ENCODE measurements at places on chromosomes 6 and 20.

DNA sequence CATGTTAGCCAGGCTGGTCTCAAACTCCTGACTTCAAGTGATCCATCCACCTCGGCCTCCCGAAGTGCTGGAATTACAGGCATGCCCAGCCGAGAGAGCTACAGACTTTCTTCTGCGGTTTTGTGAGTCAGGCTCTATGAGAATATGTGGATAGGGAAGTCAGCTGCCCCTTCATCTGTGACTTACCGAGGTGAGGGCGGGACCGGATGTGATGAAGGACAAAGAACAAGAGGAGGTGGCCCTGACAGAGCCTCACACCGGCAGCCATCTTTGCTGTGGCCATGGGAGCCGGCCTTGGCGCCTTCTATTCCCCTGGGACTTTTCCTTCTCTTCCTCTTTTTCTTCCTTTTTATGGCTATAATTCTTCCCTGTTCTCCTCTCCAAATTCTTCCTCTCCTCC lies 67.0 kb downstream of the IYD start:
- DNase-seq = no peak

DNA sequence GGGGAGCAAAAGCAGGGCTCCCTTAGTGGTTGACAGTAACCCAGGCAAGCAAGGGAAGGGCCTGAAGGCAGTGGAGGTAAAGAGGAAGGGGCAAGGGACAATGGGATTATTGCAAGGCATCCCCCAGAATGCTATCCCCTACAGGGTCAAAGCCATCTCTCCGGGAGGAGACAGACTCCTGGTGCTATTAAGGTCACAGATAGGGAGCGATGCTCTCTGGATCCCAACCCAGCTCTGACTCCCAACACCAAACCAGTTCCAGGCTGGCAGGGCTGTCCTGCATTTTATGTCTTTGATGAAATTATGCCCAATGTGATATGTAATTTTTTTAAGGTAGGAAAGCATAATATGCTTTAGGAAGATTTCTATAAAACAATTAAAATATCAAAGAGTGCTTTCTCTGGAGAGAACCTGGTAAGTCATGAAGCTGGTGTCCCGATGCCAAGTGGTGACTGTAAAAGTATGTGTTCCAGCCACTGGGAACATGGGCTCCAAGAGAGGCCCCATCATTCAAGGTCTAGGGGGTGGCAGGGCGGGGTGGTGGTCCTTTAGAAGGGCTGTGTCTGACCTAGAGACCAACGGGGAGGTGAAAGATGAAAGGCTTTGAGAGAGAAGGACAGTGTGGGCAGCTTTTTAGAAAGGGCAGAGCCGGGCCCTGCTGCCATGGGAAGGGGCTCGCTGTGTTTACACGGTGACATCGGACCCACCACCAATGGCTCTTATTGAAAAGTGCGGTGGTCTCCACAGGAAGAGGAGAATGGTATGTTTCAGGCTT lies 276.5 kb downstream of the CDC5L start:
- no peak for DNase-seq

DNA sequence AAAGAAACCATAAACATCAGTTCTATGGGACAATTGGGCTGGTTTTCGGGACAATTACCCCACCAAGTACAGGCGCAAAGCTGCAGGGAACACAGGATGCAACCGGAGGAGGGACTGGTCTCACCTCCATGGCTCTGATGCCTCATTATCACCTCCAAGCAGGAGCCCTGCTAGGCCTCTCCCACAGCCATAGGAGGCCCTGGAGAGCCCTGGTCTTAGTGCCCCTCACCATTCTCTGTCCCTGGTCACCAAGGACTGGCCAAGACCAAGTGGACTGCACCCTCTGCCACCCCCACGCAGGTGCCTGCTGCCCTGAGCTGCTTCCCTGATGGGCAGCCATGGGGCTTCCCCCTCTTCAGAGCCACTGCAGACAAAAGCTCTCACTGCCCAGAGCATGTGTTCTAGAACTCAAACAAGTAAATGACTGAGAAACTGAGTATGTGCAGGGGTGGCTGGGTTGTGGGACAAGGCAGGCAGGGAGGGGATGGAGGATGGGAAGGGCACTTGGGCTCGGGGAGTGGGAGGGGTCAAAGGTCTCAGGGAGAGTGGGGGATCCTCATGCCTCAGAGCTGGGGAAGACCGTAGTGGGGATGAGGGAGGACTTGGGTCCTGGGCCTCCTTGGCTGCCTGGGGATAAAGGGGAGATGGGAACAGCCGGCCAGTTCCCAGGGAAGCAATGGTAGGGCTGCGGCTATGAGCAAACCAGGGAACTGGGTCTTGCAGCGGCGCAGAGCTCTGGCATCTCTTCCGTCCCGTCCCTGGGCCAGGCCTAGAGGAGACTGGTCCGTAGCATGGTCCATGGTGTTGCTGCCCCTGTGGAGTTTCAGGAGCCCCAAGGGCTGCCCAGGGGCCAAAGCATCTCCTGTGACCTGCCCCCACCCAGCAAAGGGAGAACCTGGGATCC lies 435.1 kb downstream of the PREX1 start:
- DNase-seq = no peak

- DNase-seq = peak; percentile 3
Measured at GRCh38 chr6:153564803-153565202, 433.7 kb upstream of the RGS17 start.

DNA sequence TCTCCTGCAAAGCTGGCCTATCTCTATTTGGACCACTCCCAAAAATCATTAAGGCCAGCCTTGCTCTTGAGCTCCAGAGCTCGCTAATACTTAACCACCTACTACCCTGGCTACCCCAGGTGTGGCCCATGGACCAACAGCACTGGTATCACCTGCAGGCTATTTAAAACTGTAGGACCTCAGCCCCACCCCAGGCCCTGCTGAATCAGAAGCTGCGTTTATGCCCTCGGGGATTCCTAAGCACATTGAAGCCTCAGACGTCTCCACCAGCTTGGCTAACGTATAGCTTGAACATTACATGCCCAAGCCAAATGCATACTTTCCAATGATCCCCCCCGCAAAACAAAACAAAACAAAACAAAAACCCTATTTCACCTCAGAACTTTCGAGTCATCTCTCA lies 19.7 kb upstream of the SPAG4 start:
- no peak for DNase-seq

GRCh38 chr6:168158980-168159349 lies 80.0 kb upstream of the FRMD1 start:
- no peak for DNase-seq

DNA sequence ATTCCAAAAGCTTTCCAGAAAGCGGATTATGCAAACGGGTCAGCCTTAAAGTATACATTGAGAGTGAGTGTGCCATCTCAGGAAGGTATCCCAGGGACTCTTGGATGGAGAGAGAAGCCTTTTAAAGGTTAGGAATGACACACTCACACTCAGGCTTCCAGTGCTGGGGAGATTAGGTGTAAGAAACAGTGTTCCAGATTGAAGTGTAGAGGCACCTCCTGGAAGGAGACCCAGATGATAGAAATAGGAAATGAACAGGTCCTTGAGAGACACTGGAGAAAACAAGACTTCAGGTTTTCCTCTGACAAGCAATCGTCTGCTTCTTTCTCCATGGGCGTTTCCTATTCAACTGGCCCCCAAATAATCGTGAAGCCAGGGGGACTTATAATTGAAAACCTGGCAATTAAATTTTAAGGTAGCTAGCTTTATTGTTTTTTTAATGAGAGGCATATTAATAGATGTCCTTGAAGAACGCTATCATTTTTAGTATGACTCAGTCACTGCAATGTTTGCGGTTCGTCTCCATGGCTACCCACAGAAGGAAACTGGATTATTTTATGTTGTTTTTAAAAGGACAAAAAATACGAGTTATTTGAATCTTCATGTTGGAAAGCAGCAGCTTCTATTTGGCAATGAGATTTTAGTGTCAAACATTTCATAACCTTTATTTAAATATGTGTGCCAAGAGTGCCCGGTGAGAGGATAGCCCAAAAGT lies 85.3 kb downstream of the TRMT6 start:
- peak; percentile 62 for DNase-seq

DNA sequence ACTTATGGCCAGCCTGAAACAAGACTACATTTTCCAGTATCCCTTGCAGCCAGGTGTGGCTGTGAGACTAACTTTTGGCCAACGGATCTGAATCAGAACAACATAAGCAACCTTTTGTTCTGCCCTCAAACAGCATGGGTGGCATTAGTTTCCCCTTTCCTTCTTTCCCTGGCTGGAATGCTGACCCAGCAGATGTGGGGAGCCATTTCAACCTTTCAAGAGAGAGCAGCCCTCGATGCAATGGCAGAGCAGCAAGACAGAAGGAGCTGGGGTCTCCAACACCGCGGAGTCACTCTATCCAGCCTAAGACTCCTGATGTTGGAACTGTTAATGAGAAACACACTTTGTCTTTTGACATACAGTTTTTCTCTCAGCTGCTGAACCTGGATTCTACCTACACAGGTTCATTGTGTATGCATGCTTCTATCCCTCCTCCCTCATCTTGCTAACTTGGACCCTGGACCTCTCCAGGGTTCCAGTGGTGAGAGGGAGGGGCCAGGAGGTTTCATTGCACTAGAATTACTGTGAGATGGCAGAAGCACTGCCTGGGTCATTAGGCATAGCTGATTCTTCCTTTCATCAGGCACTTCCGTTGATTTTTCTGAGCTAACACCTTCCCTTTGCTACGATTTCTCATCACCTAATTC lies 28.8 kb upstream of the DDR1 start:
- DNase-seq = no peak

GRCh38 chr6:89792881-89793280 lies 26.7 kb downstream of the MDN1 start:
- peak; percentile 46 for DNase-seq

GRCh38 chr6:108587258-108588059 lies 26.7 kb downstream of the FOXO3 start:
- peak; percentile 92 for DNase-seq

- DNase-seq = peak; percentile 30
Measured at GRCh38 chr6:149961728-149962425, 1.9 kb upstream of the ULBP1 start.

DNA sequence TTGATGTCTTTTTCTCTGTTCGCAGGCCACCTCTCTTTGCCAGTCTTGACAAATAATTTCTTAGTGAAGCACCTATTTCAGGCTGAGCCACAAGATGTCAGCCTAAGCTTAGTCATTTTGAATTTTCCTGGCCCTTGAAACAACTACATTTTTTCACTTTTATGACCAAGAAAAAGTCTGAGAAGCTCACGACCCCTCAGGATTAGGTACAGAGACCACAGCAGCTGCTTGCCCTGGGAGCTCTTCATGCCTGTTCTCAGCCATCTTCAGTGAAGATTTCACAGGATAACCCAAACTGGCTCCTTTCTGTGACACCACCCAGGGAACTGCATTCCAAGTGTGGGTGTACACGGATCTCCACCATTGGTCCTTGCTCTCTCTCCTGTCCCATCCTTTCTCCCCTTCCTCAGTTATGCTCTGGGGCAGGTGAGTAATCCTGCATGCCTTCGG lies 38.4 kb upstream of the SPTLC3 start:
- DNase-seq = peak; percentile 29

DNA sequence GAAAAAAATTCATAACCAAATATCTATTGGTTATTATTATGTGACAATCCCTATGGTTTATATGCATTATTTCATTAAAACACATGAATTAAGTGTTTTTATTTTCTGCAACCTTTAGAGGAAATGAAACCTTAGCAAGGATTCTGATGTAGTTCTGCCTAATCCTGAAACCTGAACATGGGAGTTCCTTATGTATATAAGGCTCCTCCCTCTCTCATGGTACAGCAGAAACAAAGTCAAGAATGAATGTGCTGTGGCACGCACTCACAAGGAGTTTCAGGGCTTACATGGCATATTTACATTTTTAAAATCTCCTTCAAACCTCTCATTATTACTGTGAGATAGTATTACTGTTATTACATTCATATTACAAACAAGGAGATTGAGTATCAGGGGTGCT lies 426.4 kb upstream of the CITED2 start:
- DNase-seq = no peak

DNA sequence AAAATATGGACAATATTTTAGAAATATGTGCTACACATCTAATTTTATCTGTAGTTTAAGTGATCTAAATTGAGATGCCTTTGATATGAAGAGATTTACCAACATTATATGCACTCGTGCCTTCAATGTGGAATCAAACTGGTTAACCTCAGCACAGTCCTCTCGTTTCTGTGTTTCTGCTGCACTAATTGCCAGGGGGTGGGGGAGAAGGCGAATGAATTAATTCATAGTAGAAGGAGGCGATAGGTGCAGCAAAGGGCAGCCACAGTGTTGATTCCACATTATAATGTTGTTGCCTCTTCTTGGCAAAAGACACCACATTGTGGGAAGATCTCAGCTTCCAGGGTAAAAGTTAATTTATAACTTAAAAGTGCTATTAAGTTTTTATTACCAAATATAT lies 161.6 kb downstream of the QKI start:
- no peak for DNase-seq

- no peak for DNase-seq
Measured at GRCh38 chr20:33653900-33654596, 8.1 kb upstream of the C20orf144 start.

DNA sequence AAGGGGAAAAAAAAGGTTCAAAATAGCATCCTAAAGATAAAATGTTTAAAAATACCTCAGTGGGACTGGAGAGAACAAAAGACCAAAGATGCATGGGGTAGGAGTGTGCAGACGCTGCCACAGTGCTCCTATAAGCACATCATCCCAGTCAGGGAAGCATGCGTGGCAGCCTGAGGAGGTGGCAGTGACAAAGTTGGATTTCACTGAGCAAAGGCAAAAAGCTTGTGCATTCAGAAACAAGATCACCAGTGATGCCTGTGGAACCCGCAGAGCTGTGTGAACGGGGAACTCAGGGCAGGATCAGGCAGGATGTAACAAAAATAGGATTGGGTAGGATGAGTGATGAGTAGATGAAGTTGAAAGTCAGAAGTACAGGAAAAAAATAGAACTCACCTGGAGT lies 116.1 kb downstream of the RIMS1 start:
- DNase-seq = no peak

DNA sequence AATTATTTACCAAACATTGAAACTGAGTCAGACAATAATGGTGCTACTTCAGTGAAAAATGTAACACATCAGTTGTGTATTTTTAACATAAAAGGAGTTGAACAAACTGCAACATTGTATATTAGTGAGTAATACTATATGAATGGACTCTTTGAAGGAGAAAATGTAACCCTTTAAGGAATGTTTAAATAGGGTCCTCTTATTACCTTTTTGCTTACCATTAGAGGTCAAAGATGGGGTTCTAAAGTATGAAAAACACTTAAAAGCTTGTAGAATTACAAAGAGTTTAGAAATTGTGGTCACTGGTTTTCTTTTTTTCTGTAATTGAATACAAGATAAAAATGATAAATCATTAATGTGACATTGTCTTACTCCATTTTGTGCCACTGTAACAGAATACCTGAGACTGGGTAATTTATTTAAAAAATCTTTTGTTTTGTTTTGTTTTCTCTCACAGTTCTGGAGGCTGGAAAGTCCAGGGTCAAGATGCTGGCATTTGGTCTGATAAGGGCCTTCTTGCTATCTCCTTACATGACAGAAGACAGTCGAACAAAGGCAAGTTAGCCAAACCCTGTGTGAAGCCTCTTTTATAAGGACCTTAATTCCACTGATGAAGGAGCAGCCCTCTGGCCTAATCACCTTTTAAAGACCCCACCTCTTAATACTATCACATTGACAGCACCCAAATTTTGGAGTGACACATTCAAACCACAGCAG lies 43.2 kb downstream of the SESN1 start:
- DNase-seq = no peak

- no peak for DNase-seq
Measured at GRCh38 chr6:67916399-67916798, 718.7 kb upstream of the ADGRB3 start.

- no peak for DNase-seq
Measured at GRCh38 chr6:120083186-120083585, 733.6 kb upstream of the MAN1A1 start.

Data from EH (cell line).